ENCODE measurements at places on chromosomes 3 and 15.
A peak's percentile ranks its signal among the peaks of the same experiment; 100 is the strongest.

DNA sequence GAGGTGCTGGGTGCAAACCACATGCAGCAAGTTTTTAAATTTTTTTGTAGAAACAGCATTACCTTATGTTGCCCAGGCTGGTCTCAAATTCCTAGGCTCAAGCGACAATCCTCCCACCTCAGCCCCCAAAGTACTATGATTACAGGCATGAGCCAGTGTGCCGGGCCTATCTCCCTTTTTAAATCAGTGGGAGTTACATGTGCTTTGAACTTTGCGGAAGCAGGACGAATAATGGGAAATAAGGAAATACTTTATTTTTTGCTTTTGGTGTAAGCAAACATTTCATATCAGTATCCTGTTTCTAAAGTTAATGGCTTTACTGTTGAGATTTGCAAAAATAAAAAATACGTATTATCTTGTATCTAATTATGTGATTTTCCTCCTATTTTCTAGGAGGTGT is 9.1 kb downstream of the NR1D2 start:
- DNase-seq: no peak

- no peak for DNase-seq
These were observed 7.3 kb upstream of the MAPK6 start for GRCh38 chr15:52011711-52012144.

- DNase-seq: peak; percentile 91
These were observed 105.8 kb upstream of the MYZAP start for GRCh38 chr15:57485869-57486268.

GRCh38 chr15:71708051-71708429 is 102.3 kb upstream of the NR2E3 start:
- no peak for DNase-seq

DNA sequence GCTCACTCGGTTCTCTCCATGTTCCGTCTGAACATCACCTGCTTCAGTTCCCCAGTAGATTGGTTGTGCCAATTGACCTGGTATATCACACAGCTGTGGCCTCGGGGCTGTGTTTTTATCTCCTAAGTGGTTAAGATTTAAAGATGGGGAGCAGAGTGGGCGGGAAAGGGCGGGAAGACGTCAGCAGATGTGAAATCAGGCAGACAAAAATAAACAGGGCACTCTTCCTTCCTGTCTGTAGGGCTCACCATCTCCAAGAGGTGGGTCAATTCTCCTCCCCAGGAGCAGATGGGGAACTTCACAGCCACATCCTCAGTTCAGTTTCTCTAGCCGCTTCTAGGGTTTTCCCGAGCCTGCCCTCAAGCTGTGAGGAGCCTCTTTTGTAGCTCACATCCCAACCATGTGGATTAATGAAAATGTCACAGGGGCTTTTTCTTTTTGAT is 26.8 kb upstream of the LIMD1 start:
- DNase-seq: no peak

GRCh38 chr15:73986055-73986775 is 5.9 kb downstream of the STOML1 start:
- no peak for DNase-seq

DNA sequence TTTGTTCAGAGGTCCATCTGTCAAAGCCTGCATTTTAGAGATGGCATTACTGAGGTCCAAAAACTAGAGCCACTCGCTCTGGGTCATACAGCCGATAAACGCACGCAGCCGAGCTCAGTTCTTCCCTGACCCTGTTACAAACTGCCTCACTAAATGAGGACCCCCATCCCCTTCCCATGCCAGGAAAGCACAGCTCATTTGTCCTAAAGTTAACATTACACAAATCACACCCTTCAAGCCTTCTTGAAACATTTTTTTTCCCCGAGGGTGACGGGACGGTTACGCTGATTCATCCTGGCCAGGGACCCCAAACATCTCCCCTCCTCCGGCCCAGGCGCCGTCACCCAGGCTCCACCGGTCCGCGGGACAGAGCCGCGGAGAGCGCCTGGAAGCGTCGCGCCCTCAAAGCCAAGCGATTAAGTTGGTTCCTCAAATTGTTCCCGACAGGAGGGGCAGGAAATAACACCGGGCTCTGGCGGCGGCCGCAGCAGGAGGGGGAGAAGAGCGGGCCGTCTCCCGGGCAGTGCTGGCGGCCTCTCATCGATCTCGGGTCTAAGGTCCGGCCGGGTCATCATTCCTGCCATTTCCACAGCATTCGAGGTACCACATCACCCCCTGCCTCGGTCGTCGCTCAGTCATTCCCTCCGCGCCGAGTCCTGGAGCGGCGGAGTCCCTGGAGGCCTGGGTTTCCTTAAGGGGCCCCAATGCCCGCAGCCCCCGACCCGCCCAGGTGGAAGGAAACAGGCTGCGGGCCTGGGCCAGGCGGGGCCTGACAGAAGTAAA is 619 bp upstream of the CMTM8 start:
- DNase-seq: peak; percentile 88

DNA sequence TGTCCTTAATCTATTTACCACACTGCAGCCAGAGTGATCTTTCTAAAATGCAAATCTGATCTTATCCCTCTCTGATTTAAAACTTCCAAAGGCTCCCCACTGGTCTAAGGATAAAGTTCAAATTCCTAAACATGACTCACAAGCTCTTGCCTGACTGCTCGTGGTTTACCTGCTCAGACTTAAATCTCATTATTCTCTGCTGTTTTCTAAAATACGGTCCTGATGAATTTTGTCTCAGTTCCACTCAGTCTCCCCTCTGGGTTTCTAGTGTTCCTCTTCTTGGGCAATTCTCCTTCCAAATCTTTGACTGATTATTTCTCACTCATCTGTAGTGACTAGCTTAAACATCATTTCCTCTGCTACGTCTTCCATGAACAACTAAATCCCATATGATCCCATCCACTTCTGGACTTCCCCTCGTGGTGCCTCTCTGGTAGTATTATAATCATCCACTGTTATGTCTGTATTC is 108.3 kb downstream of the P3H2 start:
- no peak for DNase-seq

- no peak for DNase-seq
These were observed 30.1 kb downstream of the GLCE start for GRCh38 chr15:69190504-69190903.

- no peak for DNase-seq
These were observed 43.6 kb downstream of the CACNA2D2 start for GRCh38 chr3:50459785-50460184.

DNA sequence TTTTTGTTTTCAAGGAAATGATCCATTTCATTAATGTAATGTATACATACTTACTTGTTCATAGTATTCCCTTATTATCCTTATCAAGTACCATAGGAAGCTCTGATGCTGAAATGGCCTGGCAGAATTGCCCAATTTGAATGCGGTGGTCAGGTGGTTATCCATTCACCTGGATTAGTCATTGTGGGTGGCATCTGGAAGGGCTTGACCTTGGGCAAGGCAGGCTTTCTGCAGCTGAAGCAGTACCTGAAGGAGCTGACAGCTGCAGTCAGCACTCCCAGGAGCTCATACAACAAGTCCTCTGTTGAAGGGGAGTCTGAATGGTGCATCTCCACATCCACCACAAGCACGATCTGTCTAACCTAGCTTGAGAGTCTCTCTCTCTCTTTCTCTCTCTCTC is 12.2 kb upstream of the IQCF5 start:
- DNase-seq: no peak

DNA sequence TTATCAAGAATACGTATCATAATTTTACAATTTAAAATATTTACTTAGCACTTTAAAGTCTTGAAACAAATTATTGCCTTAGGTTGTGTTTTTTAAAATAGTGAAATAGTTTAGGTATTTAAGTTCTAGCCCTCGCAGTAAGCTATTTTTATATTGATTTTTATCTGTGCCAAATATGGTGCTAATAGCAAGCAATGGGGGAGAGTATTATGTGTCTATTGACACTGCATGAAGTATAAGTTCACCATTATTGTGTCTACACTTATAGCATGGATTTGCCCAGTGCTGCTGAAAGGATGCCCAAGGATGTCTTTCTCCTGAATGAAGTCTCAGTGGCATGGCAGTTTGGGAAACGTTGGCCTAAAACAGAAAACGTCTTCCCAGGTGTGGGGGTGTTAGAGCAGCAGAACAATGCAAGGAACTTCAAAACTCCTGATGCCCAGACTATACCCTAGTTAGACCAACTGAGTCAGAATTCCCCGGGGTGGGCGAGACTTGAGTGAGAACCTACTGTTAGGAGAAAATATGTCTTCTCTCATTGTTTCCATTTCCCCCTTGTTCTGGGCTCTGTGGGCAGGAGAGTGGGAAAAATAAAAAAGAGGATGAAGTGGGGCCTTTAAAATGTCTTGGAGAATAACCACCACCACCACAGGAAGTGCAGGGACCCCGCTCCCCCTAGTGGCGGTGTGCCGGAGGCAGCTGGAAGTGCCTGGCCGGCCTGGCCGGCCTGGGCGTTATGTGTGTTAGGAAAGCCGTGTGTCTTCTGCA is 104.2 kb upstream of the SLC7A14 start:
- DNase-seq: peak; percentile 90

GRCh38 chr3:177284383-177284881 is 87.2 kb upstream of the TBL1XR1 start:
- peak; percentile 79 for DNase-seq

- no peak for DNase-seq
These were observed 13.8 kb downstream of the SPRED1 start for GRCh38 chr15:38266247-38266986.

DNA sequence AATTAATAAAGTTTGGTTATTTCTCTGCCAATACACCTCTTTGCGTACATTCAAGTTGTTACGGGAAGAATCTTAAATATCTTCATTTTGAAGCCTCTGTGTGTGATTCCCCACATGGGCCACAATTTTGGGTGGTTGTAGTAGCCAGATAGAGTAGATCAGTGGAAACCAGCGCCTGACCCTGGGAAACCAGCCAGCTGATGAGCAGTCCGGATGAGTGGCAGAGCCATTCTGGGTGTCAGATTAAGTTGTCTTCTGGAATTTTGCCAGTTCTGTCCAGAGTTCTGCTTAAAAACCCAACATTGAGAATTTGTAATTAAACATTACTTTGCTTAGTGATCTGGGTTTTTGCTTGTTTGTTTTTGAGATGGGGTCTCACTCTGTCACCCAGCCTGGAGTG is 49.7 kb downstream of the MRPS25 start:
- no peak for DNase-seq

DNA sequence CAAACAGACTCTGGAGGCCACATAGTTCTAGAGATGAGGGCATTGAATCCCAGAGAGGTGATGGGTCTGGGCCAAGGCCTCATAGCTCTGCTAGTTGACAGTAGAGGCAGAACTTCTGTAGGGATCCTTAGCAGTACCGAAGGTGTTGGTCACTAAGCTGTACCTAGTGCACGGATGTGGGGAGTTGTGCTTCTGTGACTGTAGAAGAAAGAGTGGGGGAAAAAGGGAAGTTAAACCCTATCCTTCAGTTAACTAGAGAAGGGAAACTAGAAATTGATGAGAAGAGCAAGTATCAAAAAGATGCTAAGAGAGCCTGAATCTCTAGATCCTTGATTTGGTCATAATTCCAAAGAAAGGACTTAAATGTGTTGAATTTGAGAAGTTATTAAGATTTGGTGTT is 186.7 kb downstream of the NFKBIZ start:
- DNase-seq: no peak

DNA sequence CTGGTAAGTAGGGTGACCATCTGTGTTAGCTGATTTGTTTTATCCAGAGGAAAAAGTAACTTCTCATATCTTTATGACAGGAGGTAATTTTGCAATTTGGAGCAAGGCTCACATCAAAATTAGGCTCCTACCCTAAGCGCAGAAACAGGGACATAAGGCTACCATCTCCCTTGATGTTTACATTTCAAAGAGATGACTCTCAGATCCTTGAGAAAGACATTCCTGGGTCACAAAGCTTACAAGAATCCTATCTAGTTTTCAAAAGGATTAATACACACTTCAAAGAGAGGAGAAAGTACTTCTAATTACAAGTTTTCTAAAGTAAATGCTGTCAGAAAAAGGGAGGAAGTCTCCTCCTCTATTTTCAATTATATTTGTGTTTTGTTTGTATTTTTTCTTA is 7.0 kb downstream of the ZPLD1 start:
- no peak for DNase-seq

DNA sequence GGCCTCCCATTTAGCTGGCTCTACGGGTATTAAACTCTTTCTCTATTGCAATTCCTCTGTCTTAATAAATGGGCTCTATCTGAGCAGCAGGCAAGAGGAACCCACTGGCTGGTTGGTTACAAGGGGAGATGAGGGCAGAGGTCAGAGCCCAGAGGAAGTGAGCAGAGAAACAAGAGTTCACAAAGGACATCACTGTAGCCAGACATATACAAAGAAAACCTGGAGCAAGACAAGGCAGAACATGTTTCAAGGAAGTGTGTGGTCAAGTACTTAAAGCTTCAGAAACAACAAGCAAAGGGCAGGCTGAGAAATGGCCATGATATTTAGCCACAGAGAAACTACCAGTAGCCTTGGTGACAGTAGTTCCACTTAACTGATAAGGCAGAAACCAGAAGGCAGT is 24.3 kb downstream of the SUSD5 start:
- no peak for DNase-seq

DNA sequence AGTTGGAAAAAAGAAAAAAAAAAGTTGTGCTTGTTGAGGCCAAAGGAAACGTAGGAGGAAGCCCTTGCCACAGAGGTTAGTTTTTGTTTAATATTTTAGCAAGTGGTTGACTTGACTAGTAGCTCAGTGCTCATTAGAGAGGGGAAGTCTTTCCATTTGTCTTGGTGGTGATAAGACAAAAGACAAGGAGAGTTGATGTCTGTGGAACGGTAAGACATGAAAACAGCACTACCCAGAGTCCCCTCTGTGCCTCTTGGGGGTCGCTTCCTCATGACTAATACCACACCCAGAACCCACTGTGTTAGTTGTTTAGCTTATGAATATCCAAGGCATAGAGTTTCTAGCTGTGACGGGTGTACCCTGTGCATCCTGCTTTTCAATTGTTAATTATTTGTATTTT is 211.4 kb downstream of the ITPR1 start:
- DNase-seq: no peak
